Neuronal stem cell (in vitro differentiated cells): ENCODE measurements at places on chromosomes 1 and 21.

- no peak for DNase-seq
Observed at GRCh38 chr1:177146499-177146898, 18.0 kb downstream of the ASTN1 start.

- no peak for DNase-seq
Observed at GRCh38 chr1:5622412-5622811, 369.8 kb downstream of the NPHP4 start.

GRCh38 chr1:114270282-114270681, 116.6 kb upstream of the SYT6 start:
- DNase-seq: no peak

- no peak for DNase-seq
Observed at GRCh38 chr1:31978843-31979400, 34.7 kb upstream of the KHDRBS1 start.

DNA sequence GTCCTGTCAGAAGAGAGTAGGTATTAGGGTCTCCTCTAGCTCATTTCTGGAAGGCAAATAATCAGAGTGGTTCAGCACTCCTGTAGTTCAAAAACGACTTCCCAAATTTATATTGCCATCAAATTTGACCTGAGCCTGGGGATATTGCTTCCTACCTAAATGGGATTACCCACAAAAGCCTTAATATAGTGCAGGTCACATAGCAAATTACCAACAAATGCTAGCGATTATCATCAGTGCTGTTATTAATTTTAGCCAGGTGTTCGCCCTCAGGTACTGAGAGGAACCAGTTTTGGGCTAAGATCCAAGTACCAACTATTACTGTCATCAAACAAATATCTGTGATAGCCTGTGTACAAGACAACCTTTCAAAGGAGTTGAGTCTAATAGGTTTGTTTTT, 661.8 kb upstream of the PTBP2 start:
- DNase-seq: no peak

- no peak for DNase-seq
Observed at GRCh38 chr1:28883242-28883616, 31.1 kb upstream of the EPB41 start.

- no peak for DNase-seq
Observed at GRCh38 chr1:246020211-246020954, 486.7 kb downstream of the SMYD3 start.

DNA sequence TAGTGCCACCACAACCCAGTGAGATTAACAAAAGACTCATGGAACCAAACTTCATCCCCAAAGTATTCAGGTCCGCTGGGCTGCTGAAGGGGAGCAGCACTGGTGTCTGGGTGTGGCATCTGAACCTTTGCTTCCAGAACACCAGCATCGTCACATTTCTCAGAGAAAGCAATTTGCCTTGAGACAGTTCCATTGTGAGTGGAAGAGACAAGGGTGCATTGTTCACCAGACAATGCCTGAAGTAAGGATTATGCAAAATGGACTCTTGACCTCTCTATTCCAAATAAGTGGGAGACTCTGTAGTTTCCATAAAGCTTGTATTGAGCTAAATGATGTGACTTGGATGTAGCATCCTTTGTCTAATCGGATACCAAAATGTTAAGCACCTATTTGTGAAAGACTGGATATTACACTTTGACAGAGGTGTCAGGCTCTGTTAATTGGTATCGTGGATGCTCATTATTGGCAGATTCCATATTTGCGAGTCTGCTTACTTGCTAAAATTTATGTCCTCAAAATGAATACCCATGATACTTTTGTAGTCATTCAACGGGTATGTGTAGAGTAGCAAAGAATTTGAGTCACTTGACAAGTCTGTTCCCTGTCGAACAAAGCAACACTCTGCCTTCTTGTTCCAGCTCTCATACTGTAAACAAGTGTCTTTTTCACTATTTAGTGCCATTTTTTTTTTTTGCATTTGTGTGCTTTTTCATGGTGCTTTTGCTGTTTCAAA, 75.6 kb downstream of the MRPS6 start:
- DNase-seq: no peak

- DNase-seq: no peak
Observed at GRCh38 chr1:2914702-2915101, 106.6 kb upstream of the ACTRT2 start.

GRCh38 chr1:199163267-199163666, 524.4 kb downstream of the PTPRC start:
- DNase-seq: no peak
